Effector memory CD8-positive, alpha-beta T cell (primary cell): ENCODE measurements at places on chromosomes 2 and 18.
A peak's percentile ranks its signal among the peaks of the same experiment; 100 is the strongest.

DNA sequence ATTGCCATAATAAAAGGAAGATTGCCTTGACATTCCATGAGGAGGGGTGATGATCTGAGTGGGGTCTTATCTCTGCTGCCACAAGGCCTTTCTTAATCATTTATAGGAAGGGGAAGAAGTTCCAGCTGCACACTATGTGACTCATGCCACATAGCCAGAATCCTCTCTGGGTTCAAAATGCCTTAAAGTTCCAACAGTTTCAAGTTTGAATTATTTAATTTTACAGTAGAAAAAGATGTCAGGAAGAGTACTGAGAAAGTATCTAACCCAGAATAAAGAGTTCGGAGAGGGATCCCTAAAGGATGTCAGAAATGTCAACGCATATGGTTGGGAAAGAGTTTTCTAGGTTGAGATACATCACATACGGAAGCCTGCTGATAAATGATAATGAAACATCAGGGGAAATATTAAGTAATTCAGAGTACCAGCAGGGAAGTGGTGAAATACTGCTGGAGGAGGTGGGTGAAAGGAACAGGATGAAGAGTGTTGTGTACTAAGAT lies 999.9 kb downstream of the TSN start:
- no peaks in the 10 kb centered on the region for H3K36me3 ChIP-seq
- H3K27ac ChIP-seq: no peak overlapping the region
- no peak for DNase-seq

DNA sequence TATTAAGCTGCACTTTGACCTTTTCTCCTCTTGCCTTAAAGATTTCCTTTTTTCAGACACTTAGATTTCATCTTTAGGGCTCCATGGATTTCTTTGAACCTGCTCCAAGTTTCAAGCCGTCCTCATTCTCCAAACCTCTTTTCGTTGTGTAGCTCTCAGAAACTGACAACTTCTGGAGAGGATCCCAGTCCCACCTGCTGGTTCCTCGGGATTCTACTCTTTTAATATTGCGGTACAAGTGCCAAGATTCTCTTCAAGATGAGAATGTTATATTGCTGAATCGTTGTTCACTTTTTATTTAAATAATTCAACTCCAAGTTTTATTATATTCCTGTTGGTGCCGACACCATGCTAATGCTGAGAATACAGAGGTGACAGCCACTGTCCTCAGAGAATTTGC lies 141.1 kb downstream of the CDH20 start:
- no peaks in the 10 kb centered on the region for H3K4me1 ChIP-seq
- no peaks in the 10 kb centered on the region for H3K27me3 ChIP-seq
- no peak overlapping the region for H3K27ac ChIP-seq
- no peak for DNase-seq

DNA sequence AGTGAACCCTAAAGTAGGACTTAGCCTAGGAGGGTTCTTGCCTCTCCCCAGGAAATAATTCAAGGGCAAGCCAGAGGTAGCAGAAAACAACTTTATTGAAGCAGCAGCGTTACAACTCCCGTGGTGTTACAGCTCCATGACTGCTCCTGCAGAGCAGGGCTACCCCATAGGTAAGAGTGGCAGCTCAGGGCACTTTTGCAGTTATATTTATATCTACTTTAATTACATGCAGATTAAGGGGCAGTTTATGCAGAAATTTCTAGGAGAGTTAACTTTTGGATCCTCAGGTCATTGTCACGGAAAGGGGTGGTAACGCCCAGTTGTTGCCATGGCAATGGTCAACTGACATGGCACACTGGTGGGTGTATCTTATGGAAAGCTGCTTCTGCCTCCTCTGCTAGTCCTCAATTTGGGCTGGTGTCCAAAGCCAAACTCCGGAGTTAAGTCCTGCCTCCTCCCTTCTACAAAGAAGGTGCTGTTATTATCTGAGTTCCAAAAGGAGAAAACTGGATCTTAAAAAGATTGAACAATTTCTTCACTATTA lies 1413.0 kb downstream of the DSC3 start:
- H3K4me3 ChIP-seq: no peak overlapping the region
- no peak overlapping the region for H3K27ac ChIP-seq
- H3K27me3 ChIP-seq: no peaks in the 10 kb centered on the region
- H3K36me3 ChIP-seq: no peaks in the 10 kb centered on the region
- H3K4me1 ChIP-seq: no peaks in the 10 kb centered on the region

DNA sequence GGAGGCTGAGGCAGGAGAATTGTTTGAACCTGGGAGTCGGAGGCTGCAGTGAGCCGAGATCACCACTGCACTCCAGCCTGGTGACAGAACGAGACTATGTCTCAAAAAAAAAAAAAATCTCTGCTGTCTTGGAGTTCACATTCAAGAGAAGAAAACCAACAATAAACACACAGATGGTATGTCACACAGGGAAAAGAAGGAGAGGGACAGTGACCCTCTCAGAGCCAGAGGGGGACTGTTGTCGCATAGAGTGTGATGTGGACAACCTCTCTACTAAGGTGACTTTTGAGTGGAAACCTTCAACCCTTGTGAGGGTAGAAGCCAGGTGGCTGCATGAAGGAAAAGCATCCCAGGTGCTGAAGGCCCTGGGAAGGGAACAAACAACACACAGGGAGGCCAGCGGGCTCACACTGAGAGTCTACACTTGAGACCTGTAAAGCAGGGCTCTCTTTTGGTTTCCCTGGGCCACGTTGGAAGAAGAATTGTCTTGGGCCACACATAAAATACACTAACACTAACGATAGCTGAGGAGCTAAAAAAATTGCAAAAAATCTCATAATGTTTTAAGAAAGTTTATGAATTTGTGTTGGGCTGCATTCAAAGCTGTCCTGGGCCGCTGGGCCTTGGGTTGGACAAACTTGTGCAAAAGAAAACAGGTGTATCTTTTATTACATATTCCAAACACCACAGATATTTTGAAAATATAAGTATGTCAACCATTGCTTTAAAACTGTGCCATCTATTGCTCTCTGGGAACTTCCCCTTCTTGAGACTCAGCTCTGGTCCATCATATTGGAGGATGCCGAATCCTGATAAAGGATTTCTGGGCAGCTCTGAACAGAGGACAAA lies 136.0 kb downstream of the DDX1 start:
- peaks cover 54% of the 10 kb centered on the region for H3K27me3 ChIP-seq
- H3K27ac ChIP-seq: no peak overlapping the region
- no peaks in the 10 kb centered on the region for H3K36me3 ChIP-seq
- no peaks in the 10 kb centered on the region for H3K4me1 ChIP-seq

- H3K4me1 ChIP-seq: no peaks in the 10 kb centered on the region
- H3K36me3 ChIP-seq: no peaks in the 10 kb centered on the region
- H3K27ac ChIP-seq: no peak overlapping the region
- H3K27me3 ChIP-seq: no peaks in the 10 kb centered on the region
- H3K4me3 ChIP-seq: no peak overlapping the region
These were observed 168.9 kb downstream of the CDH7 start for GRCh38 chr18:65919663-65920062.

DNA sequence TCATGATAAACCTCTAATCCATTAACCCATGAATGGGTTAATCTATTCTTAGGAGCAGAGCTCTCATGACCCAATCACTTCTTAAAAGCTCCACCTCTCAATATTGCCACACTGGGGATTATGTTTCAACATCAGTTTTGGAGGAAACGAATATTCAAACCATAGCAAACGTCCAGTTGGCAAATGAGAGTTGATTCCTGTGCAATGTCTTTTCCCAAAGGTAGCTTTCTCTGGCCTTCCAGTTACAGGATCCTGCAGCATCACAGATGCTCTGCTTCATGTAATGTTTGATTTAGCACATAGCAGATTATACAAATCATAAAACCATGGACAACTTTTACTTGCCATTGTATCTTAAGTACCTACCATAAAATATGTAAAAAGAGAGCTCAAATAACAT lies 481.0 kb downstream of the TNS1 start:
- H3K27ac ChIP-seq: no peak overlapping the region
- no peaks in the 10 kb centered on the region for H3K27me3 ChIP-seq
- no peak overlapping the region for H3K4me3 ChIP-seq
- H3K4me1 ChIP-seq: no peaks in the 10 kb centered on the region

- H3K4me1 ChIP-seq: no peaks in the 10 kb centered on the region
- no peaks in the 10 kb centered on the region for H3K27me3 ChIP-seq
- DNase-seq: no peak
- H3K4me3 ChIP-seq: no peak overlapping the region
- no peak overlapping the region for H3K27ac ChIP-seq
These were observed 131.9 kb downstream of the MYO1B start for GRCh38 chr2:191376981-191377629.

GRCh38 chr2:239607517-239608191 lies 206.8 kb upstream of the HDAC4 start:
- peak overlapping the region; percentile 33 for H3K27ac ChIP-seq
- H3K36me3 ChIP-seq: peaks cover 7% of the 10 kb centered on the region
- H3K27me3 ChIP-seq: no peaks in the 10 kb centered on the region
- no peak overlapping the region for H3K4me3 ChIP-seq
- DNase-seq: no peak
- H3K4me1 ChIP-seq: peaks cover 42% of the 10 kb centered on the region

GRCh38 chr2:148982282-148982681 lies 56.2 kb upstream of the LYPD6B start:
- DNase-seq: no peak
- H3K4me1 ChIP-seq: no peaks in the 10 kb centered on the region
- no peaks in the 10 kb centered on the region for H3K27me3 ChIP-seq
- H3K27ac ChIP-seq: no peak overlapping the region

GRCh38 chr2:233061591-233062450 lies 1.7 kb downstream of the INPP5D start:
- H3K4me1 ChIP-seq: peaks cover 65% of the 10 kb centered on the region
- H3K36me3 ChIP-seq: peaks cover 58% of the 10 kb centered on the region
- peak overlapping the region; percentile 95 for H3K27ac ChIP-seq
- H3K27me3 ChIP-seq: no peaks in the 10 kb centered on the region
- peak overlapping the region; percentile 85 for H3K4me3 ChIP-seq

GRCh38 chr2:71455011-71455740 lies 1.8 kb downstream of the DYSF start:
- no peaks in the 10 kb centered on the region for H3K36me3 ChIP-seq
- H3K4me3 ChIP-seq: peak overlapping the region; percentile 75
- no peak for DNase-seq

- H3K36me3 ChIP-seq: peaks cover 2% of the 10 kb centered on the region
- no peak overlapping the region for H3K27ac ChIP-seq
- DNase-seq: no peak
- H3K27me3 ChIP-seq: peaks cover 40% of the 10 kb centered on the region
- no peak overlapping the region for H3K4me3 ChIP-seq
- no peaks in the 10 kb centered on the region for H3K4me1 ChIP-seq
These were observed 125.2 kb upstream of the COPS8 start for GRCh38 chr2:236960531-236960930.

GRCh38 chr2:207164006-207164831 lies 1.5 kb downstream of the KLF7 start:
- peak overlapping the region; percentile 81 for H3K4me3 ChIP-seq
- H3K27ac ChIP-seq: peak overlapping the region; percentile 94
- peaks cover 67% of the 10 kb centered on the region for H3K27me3 ChIP-seq
- H3K4me1 ChIP-seq: peaks cover 10% of the 10 kb centered on the region

GRCh38 chr2:232232915-232233314 lies 145.6 kb upstream of the ALPP start:
- peaks cover 19% of the 10 kb centered on the region for H3K4me1 ChIP-seq
- no peak for DNase-seq
- H3K27me3 ChIP-seq: no peaks in the 10 kb centered on the region

- peaks cover 32% of the 10 kb centered on the region for H3K4me1 ChIP-seq
- no peaks in the 10 kb centered on the region for H3K27me3 ChIP-seq
- no peaks in the 10 kb centered on the region for H3K36me3 ChIP-seq
- H3K27ac ChIP-seq: no peak overlapping the region
- DNase-seq: no peak
These were observed 512.5 kb downstream of the RNF144A start for GRCh38 chr2:7429733-7430132.

DNA sequence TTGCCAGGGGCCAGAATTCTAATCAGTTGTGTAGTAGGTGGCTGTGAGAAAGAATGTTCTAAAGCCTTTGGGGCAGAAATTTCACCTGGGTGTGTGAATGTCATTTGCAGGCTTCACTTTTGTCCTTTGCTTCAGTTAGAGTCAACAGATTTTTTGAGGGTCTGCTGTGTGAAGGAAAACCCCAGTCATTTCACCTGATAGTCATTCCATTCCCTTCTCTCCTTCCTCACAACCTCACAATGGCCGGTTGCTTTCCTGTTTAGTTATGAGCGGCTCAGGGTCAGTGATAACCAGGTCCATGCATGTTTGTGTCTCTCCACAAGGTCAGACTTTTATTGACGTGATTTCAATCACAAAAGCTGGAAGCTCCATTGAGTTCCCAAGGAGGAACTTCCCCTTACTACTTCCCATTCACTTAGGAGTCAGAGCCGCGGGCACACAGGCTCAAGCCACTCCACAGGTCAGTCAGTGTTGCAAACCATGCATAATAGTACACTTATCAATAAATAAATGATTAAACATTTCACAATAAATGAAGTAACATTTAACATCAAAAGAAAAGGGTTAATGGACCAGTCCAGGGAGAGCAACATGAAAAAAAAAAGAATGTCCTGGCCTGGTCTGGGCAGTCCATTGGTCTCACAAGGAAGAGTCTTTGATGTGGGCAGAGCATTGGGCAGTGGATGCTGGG lies 74.3 kb downstream of the NPAS2 start:
- no peak overlapping the region for H3K27ac ChIP-seq
- H3K4me1 ChIP-seq: no peaks in the 10 kb centered on the region
- H3K4me3 ChIP-seq: no peak overlapping the region
- no peak for DNase-seq
- no peaks in the 10 kb centered on the region for H3K36me3 ChIP-seq

DNA sequence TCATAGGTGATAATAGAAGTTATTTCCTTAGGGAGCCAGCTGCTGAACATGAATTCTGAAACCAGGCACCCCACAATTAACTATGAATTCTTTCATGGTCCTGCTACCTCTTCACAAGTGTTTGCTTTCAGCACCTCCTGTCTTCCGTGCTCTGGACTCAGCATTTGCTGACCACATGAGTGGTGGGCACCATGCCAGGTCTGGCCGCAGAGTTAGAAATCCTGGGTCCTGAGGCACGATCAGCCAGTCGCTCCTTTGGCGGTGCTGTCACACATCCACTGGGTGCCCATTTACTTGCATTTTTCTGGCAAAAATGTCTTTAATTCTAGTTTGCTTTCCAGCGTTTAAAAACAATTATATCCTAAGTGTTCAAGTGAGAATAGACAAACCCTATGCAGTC lies 196.4 kb upstream of the PXDN start:
- H3K27ac ChIP-seq: no peak overlapping the region
- H3K27me3 ChIP-seq: no peaks in the 10 kb centered on the region
- no peak overlapping the region for H3K4me3 ChIP-seq
- no peak for DNase-seq
- H3K36me3 ChIP-seq: no peaks in the 10 kb centered on the region

GRCh38 chr2:69704446-69704845 lies 37.5 kb upstream of the ANXA4 start:
- H3K27me3 ChIP-seq: no peaks in the 10 kb centered on the region
- H3K36me3 ChIP-seq: peaks cover 2% of the 10 kb centered on the region
- no peak overlapping the region for H3K27ac ChIP-seq

DNA sequence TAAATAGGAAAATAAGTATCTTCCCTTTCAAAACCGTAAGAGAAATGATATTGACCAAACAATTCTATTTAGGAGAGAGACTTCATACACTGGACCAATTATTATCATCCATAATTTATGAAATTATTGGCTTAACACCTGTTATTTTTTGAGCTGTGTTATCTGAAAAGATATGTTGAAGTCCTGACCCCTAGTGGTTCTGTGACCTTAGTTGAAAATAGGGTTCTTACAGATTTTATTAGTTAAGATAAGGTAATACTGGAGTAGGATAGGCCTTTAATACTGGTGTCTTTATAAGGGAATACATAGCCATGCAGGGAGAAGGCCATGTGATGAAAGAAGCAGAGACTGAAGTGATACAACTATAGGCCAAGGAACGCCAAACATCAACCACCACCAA lies 659.6 kb downstream of the DCC start:
- H3K36me3 ChIP-seq: no peaks in the 10 kb centered on the region
- no peak overlapping the region for H3K27ac ChIP-seq
- H3K4me3 ChIP-seq: no peak overlapping the region
- H3K27me3 ChIP-seq: no peaks in the 10 kb centered on the region
- no peak for DNase-seq
- no peaks in the 10 kb centered on the region for H3K4me1 ChIP-seq
